ENCODE measurements at places on chromosomes 6 and 20.

GRCh38 chr20:1163653-1164052 is 21.1 kb downstream of the TMEM74B start:
- no peak for DNase-seq

DNA sequence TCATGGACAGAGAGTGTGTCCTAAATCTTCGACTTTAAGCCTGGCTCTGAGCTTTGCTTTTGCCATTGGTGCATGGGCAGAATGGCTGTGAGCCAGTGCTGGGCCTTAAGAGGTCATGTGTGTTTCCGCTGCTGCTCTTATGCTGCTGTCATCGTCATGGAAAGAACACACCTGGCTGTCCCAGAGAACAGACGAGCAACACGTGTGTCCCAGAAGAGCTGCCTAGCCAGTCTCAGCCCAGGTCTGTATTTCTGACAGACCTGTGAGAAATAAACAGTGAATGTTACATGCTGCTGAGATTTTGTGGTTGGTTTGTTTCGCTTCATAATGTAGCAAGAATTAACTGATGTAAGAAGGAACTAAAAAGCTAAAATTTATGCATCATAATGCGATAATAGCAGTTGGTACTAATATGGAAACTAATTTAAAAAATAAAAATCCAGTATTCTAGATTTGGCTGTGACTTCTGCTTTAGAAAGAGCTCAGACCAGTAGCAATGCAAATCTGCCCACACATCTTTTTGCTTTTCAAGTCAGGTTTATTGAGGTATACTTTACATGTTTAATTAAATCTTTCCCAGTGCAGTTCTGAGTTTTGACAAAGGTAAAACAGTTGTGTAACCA is 11.5 kb upstream of the SCP2D1 start:
- DNase-seq = no peak

GRCh38 chr6:127483399-127484055 is 24.3 kb upstream of the KIAA0408 start:
- no peak for DNase-seq

GRCh38 chr6:47231151-47231550 is 78.6 kb downstream of the TNFRSF21 start:
- no peak for DNase-seq

- DNase-seq = no peak
Observed at GRCh38 chr20:50193199-50193835, 2.7 kb downstream of the CEBPB start.

- no peak for DNase-seq
Observed at GRCh38 chr6:8888468-8888867, 453.1 kb upstream of the SLC35B3 start.

DNA sequence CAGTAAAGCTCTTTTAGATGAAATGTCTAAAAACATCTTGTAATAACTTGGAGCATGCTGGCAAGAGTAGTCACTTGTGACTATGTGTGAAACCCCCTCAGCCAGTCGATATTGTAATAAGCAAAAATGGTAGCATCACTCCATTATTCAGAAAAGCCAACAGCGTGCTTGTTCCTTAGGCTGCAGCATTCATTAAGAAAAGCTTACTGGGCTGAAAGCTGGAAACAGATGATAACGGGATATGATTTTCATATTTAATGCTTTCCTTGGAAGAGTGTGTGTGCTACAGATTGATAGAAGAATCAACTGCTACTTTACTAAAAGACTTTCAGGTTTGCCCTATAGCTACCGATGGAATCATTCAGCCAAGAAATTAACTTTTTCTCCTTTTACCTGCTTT is 20.3 kb downstream of the KIZ start:
- no peak for DNase-seq

DNA sequence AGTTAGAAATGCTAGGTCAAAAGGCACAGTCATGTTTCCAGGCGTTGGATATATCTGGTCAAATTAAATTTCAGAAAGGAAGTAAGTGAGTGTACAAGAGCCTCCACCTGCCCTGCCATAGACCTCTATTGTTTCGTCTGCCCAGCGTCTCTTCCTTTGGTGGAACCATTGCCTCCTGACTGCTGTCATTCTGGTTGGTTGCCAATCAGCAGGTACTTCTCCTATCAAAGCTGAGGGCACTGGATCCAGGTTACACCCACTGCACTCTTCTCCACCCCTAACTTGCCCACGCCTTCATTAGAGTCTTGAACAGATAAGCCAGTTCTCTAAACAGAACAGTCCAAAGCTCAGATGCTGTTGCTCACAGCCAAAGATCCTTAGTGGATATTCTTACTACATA is 2.6 kb upstream of the WFDC5 start:
- DNase-seq = no peak

DNA sequence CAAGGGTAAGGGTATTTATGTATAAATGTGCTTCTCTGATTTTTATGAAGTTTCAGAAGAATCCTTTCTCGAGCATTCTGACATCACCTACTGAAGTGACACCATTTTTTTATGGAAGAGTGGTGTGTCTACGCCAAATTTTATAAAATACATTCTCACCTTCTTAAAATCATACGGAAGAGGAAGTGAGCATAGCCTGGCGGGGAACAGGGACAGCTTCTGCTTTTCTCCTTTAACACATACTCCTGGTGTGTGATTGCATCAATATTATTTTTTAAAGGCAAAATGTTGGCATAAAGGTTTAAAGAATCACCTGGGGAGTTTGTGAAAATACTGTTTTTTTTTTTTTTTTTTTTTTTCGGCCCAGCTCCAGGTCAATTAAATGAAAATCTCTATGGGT is 733.6 kb upstream of the MAN1A1 start:
- DNase-seq = no peak

- no peak for DNase-seq
Observed at GRCh38 chr6:146650799-146651481, 52.2 kb downstream of the ADGB start.

GRCh38 chr20:58433759-58434158 is 44.7 kb downstream of the VAPB start:
- no peak for DNase-seq

GRCh38 chr6:3841711-3842565 is 7.2 kb upstream of the FAM50B start:
- no peak for DNase-seq

GRCh38 chr20:1567392-1568162 is 10.1 kb upstream of the SIRPD start:
- no peak for DNase-seq

- no peak for DNase-seq
Observed at GRCh38 chr20:45911486-45912343, at the start of gene PLTP. Gene PLTP (minus strand): TSS chr20:45912155. CDS start chr20:45911452, 703 bp downstream.

GRCh38 chr20:39039261-39039660 is 77.1 kb downstream of the DHX35 start:
- no peak for DNase-seq

DNA sequence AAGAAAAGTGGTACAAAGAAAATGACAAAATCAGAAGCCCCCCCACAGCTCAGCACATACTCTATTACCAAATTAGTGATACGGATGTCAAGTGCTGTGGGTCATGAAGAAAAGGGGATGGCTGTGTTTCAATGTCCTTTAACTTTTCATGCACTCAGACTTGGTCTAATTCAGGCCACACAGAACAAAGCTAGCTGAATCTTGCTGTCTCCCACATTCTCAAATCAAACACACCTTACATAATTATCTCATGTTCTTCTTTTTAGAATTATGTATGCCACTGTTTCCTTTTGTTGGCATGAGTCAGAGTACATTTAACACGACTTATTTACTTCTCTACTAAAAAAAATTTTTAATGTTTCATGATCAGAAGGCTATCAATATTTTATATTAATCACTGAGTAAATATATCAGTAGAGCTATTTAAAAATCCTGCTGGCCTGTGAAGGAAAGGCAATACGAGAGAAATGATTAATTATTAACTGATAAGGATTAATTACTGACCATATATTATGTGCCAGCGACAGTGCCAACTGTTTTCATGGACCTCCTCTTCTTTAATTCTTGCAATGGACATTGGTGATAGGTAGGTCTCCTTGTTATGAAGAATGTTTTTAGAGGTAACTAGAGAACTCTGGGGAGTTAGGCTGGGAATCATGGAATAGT is 596.5 kb upstream of the AGPAT4 start:
- no peak for DNase-seq

DNA sequence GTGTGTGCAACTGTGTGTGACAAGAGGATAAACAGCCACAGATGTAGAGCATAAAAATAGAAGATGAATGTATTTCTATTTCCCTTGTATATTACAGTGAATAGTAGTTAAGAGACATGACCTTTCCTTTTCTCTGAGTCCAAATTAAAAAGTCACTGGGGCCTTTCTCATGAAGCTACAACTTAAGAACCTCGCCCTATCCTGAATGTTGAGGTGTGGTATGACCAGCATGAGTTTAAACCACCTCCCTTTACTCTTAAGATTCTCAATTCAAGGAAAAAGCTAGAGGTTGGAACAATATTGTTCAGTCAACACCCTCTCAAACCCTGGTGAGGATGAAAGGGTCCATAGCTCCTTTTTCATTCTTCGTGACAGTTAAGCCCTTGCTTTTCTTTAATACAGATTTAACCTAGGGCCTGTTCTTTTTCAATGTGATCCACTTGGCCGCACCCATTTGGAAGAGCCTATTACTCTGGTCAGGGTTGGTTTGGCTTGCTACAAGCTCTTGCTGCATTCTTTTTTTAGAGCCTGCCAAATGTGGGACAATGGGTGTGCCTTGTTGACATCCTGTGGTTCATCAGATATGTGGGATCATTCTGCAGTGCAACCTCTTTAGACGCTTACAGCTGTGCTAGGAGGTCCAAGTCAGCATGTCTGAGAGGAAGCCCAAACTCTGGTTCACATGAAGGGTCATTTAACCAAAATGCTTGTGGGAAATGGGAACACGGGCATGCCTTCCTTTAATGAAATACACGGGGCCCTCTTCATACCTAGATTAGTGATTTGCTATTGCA is 290.0 kb downstream of the HAO1 start:
- no peak for DNase-seq

DNA sequence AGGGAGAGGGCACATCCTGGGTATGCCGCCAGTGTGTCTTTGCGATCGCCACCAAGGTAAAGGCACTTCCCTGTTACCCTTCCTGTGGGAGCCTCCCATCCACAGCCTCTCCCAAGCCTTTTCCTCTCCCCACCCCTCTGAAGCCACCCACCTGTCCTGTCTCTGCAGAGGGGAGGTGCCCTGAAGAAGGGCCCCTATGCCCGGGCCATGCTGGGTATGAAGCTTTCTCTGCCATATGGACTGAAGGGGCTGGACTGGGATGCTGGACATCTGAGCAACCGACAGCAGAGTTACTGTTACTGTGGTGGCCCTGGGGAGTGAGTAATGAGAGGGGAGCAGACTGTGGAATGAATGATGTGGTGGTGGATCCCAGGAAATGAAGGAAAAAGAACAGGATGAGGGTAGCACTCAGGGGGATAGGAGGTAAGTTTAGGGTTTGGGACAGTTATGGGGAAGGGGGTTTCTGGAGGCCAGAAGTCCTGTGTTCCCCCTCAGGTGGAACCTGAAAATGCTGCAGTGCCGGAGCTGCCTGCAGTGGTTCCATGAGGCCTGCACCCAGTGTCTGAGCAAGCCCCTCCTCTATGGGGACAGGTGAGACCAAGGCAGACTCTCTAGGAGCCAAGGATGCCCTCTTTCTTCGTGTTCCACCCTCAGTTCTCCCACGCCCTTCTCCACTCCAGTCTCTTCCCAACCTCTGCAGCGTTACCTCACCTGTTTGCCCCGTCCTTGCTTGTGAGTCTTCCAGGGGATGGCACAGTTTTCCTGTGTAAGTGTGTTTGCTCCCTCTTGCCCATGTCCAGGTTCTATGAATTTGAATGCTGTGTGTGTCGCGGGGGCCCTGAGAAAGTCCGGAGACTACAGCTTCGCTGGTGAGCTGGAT is 2.7 kb downstream of the PHF1 start:
- no peak for DNase-seq

DNA sequence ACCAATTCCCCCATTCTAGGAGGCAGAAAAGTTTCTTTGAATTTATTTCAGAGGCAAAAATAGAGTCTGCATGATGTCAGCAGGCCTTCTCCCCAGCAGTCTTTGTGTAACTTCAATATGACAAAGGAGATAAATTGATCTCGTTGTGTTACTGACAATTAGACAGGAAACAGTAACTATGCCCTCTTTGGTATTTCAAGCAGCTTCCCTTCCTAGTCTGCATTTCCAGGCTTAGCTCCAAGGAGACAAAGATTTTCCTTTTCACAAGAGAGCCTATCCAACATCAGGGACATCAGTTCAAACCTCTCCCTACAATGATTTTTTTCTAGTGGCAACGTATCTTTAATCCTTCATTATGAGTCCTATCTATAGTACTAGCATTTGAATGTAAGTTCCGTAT is 245.9 kb upstream of the HSF2 start:
- DNase-seq = no peak

DNA sequence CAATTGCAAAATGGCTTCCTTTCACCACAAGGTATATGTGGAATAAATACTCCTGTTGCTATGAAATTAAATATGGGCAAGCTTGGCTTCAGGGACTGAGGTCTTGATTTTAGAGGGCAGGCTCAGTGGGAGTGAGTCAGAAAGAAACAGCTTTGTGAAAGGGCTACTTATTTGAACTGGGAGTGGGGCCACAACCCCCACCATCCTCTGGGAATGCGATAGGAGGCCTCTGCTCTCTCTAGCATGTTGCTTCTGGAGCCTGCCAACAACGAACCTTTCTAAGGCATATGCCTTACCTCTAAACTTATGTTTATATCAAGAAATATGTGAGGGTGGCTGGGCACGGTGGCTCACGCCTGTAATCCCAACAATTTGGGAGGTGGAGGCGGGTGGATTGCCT is 149.7 kb downstream of the LRRC1 start:
- DNase-seq = no peak

DNA sequence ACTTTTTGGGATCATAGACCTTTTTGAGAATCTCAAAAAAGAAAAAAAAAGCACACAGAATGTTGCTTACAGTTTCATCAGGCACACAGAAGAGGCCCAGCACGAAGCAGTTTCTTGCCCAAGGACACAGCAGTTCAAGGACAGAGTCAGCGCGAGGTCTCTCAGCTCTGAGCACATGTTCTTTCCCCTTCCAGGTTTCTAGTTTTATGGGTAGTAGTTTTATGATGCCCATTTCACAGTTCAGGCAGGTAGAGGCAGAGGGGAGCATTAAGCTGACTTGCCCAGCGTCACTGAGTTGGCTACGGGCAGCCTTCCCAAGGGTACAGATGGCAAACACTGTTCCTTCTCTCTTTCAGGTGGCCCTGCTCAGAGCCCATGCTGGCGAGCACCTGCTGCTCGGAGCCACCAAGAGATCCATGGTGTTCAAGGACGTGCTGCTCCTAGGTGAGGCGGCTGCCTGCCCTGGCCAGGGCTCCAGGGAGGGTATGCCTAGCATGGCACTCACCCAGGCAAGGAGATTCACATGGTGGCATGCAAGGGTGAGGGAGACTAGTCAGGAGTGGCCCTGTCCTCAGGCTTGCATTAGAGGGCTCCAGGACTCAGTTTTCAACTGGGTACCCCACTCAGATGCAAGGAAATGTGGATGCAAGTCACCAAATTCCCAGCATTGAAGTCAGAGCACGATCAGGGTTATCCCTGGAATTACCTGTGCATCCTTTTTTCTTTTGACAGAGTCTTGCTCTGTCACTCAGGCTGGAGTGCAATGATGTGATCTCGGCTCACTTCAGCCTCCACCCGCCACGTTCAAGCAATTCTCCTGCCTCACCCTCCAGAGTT is 57.4 kb upstream of the TTPAL start:
- DNase-seq = no peak

DNA sequence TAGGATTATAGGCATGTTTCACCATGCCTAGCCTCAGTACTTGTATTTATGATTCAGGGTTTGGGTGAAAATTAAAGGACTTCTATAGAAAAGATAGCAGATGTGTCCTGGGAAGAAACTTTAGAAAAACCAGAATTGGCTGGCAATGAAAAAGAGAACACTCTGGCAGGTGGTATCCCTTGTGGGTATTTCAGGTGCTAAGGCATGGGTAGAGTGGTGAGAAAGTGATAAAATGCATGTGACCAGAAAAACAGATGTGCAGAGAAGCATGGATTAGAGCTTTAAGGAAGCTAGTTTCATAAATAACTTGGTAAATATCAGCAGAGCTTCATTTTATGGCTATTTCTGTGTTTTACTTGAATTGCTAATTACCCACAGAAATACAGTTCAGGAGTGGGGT is 622.2 kb downstream of the DOK5 start:
- DNase-seq = no peak

All from T-helper 2 cell treated with Interferon-gamma antibody and Interleukin-4, amounts not matched to agents 5 μg/mL and 100 μg/mL, for 36 hours (primary cell).